ENCODE measurements at places on chromosomes 3 and 15.
A peak's percentile ranks its signal among the peaks of the same experiment; 100 is the strongest.

DNA sequence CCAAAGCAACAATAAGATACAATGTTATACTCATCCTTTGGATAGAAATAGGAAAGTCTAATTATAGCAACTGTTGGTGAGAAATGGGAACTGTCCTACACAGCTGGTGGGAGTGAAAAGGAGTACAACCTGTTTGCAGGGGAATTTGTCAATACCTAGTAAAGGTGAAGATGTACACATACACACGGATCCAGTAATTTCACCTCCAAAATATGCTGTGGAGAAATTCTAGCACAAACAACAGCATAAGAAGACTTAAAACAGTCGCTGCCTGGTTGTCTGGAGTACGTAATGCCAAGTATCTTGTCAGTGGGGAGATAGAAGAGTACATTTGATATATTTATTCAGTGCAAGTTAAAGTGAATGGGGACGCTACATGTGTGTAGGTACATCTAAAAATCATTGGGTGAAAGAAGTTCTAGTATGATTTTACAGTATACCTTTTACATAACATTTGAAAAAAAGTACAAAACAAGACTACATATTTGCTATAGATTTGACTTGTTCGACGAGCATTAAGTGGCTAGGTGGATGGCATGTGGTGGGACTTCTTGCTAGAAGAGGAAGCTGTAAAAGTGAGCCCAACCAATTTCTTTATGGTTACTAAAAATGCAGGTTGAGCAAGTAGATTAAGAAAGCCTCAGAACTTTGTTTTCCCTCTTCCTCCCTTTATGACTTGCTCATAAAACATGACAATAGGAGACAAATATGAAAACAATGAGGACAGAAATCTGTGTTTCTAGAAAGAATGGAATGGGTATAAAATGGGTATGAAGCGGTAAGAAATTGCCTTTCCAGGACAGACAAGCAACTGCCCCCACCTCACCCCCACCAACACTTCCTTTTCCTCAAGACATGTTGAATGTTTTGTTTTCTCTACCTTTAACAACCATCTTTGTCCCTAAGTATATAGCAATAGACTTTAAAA is 50.2 kb upstream of the CCR4 start:
- DNase-seq = no peak

DNA sequence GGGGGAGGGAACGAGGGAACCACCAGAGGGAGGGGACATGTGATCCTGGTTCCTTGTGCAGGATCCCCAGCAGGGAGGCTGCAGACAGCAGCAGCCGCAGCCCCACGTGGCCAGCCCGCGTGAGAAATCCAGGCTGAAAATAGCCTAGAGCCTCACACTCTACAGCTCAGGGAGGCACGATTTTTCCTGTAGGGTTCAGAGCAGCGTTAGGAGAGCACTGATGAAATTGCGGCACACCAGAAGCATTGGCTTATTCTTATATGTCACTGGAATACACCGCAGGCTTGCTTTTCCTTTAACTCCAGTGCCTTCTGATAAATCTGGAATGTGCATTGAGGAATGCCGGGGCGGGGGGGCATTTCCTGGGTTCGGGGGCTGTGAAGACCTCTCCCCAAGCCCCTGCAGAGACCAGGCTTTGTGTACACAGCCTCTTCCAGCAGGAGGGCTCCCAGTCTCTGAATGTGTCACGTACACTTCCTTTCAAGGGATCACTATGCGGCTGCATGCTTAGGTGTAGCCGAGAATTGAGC is 193.0 kb downstream of the ATP10A start:
- no peak for DNase-seq

DNA sequence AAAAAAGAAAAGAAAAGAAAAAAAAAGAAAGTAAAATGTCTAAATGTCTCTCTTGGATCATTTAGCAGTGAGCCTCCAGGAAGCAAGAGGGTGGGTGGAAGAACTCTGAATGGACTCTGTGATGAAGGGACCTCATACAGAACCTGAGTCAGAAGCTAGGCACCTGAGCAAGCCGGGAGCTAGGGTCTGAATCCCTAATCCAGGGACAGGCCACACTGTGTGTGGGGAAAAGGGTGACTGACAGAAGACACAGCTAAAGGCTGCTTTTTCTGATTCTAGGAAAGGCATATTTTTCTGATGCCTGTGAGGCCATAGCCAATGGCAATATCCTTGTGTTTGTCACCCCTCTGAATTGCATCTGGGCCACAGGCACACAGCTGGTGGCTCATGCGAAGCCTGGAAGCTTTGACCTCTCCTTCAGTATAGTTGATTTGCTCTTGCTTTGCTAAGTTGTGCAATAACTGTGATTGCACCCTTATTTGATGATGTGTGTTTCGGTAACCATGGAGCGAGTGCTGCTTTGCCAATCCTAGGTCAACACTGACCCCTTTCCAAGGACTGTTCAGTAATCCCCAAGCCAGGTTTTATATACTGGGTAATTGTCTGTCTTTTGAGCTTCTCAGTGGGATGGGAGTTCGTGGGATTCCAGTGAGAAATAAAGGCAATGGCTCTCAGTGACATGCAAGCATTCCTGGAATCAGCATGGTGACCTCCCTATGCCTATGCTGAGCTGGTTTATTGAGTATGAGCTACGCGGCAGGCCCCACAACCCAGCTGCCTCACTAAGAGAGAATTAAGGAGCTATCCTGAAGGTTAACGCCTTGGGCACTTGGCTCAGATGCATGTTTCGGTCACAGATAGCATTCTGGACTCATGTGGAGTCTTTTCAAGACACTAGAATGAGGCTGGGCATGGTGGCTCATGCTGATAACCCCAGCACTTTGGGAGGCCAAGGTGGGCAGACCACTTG is 49.0 kb upstream of the OSBPL11 start:
- no peak for DNase-seq

DNA sequence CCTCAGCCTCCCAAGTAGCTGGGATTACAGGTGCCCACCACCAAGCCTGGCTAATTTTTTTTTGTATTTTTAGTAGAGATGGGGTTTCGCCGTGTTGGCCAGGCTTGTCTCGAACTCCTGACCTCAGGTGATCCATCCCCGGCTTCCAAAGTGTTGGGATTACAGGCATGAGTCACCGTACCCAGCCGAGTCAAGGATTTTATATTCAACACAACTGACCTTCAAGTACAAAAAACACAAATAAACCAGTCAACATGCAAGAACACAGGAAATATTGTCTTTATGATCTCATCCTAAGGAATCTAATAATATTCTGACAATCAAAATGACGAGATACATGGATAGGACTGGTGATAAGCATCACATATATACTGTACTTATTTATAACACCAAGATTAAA is 37.9 kb downstream of the TJP1 start:
- DNase-seq = no peak

DNA sequence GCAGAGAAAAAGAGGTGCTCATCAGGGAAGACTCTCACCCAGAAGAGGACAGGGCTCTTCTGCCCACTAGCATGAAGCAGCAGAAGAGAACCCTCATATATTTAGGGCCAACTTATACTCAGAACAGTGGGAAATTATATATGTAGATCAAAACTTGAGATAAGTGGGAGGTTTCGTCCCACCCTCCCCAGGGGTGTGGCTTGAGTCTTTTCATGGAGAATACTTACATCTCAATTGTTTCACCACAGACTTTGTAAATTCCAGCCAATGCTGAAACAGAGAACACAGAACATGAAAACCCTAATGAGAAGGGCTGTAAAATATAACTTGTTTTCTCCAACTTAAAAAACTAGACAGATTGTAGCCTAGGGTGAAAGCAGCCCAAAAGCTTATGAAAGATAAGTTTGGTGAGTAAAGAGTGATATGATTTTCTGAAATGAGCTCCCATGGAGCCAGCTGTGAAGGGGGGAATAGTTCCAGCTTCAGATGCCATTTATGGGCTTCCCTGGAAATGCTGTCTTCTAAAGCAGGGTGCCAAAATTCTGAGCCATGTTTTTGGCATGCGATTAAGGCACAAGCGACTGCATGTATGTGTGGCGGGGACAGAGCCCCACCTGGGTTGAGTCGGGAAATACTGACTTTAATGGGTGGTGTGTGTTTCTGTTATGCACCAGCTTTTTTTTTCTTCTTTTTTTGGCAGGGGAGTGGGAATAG is 92.9 kb downstream of the WDR76 start:
- DNase-seq = no peak

DNA sequence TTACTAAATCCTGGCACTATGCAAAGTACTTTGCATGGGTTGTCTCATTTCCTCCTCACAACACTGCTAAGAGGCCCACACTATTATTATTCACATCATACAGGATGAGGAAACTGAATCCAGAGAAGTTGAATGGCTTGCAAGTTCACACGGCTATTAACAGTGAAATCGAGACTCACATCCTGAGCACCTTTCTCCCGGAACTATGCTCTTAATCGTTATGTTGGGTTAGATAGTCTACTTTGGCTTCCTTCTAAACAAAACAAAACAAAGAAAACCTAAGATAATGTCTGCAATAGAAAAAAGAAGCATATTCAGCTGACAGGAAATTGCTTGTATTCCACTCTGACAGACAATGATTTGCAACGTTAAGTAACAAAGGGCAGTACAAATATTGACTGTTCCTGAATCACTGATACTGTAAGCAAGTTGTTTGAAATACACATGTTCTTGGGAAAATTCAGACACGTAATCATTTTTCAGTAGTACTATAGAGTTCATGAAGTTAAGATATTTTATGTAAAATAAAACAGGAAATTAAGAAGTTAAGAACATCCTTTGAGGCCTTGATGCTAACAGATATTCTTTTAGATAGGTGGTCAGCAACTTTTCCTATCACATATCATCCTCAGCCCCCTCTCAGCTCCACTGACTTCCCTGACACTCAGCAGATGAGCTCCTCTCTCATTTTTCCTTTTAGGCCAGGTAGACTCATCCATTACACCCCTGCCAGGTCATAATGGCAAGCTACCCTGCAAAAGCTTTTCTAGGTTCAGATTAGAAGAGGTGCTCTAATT is 40.7 kb downstream of the C2CD4B start:
- peak; percentile 36 for DNase-seq

- no peak for DNase-seq
These were observed 54.8 kb downstream of the ZNF609 start for GRCh38 chr15:64515196-64515595.

GRCh38 chr3:172039436-172040077 is at the start of gene FNDC3B:
Gene FNDC3B (plus strand): TSS chr3:172039578. CDS start chr3:172112480, 72,902 bp downstream.
- DNase-seq = peak; percentile 91

- no peak for DNase-seq
These were observed 1.1 kb upstream of the UTS2B start for GRCh38 chr3:191331388-191331787.

- DNase-seq = peak; percentile 27
These were observed 38.0 kb upstream of the COPB2 start for GRCh38 chr3:139427283-139428060.

- no peak for DNase-seq
These were observed 21.3 kb upstream of the RFTN1 start for GRCh38 chr3:16534640-16535262.

GRCh38 chr3:171953301-171954022 is 85.9 kb upstream of the FNDC3B start:
- no peak for DNase-seq

GRCh38 chr3:40524222-40524567 is 565 bp upstream of the ZNF621 start:
- no peak for DNase-seq

DNA sequence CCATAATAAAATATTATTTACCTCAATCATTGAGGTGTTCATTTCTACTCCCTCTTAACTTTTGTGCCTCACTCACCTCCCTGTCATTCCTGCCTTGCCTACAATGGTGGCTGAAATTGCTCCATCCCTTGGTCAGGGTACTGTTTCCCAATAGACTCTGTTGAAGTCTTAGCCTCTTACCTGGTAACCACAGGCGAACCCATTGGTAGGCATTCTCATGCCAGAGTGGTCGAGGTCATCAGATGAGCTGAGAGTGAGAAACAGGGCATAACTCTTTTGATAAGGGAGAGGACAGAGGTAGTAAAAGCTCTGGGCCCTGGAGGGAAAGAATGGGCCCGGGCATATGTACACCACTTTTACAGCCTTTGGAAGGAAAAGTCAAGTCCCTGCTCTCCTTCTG is 265.6 kb downstream of the ARRDC4 start:
- no peak for DNase-seq

GRCh38 chr3:188589071-188589470 is 435.1 kb downstream of the LPP start:
- DNase-seq = no peak

- DNase-seq = no peak
These were observed 180.2 kb upstream of the KCNH8 start for GRCh38 chr3:18968120-18968519.

DNA sequence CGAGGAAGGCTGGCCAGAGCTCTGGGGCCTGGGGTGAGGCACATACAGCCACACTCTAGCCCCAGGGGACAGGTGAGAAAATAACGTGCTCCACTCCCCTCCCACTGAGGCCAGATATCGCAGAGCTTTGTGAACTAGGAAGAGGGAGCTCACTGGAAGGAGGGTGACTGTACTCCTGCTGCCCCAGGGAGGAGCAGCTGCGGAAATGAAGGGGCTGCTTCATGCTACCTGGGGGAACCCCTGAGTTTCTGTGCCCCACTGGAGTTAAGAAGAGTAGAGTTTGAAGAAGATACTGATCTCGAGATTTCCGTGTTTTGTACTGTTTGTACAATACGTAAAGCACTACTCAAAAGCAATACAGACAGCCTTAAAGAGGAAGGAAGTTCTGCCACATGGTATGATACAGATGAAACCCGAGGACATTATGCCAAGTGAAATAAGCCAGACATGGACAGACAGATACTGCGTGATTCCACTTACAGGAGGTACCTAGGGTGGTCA is 44.6 kb downstream of the CMTM6 start:
- DNase-seq = peak; percentile 88

- no peak for DNase-seq
These were observed 1006.6 kb downstream of the NAALADL2 start for GRCh38 chr3:175865724-175866123.

- DNase-seq = no peak
These were observed 27.5 kb upstream of the ZNF148 start for GRCh38 chr3:125402639-125403038.

DNA sequence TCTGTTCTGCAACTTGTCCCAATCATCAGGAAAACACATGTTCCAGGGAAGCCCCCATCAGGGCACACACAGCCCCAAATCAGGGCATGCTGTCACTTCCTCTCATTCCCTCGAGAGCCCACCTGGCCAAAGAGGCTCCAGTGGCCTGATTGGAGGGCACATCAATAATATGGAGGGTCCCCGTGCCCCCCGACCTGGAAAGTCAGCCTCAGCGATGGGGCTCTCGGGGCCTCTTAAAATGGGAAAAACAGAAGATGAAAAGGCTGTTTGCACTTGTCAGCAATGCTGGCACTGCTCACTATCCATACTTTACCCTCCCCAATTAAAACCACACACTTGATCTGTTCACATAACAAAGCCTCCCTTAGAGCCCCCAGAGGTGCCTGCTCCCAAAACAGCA is 172.9 kb upstream of the NSMCE3 start:
- no peak for DNase-seq
